ENCODE measurements at places on chromosomes 12 and 14.

DNA sequence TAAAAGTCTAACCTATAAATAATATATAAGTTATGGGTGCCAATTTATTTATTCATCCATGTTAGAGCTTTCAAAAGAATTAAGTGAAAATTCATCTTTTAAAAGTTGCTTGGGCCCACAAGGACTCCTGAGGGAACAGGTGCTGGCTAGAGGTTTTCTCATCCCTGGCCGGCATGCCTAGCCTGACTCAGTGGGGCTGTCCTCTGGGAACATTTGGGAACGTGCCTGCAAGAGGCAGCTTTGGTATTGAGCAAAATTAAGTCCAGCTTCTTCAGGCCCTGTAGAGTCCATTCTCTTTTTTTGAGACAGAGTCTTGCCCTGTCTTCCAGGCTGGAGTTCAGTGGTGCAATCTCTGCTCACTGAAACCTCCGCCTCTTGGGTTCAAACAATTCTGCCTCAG is 44.7 kb downstream of the SPTB start:
- DNase-seq: no peak

GRCh38 chr12:29283969-29284700 is 96.8 kb downstream of the ERGIC2 start:
- DNase-seq: no peak

DNA sequence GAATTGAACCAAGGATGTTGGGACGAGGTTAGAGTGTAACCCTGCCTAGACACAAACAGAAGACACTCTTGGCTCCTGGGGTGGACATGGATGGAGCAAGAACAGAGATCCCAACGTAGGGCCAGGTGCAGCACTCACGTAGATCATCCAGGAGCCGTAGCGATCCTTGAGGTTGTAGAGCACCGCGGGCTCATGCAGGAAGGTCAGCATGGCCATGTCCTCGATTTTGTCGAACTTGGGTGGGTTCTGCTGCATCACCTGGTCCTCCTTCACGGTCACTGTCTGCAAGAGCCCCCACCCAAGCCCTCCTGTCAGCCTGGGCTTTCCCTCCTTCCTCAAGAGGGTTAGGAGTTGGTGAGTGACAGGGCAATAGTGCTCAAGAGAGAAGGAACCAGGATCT is 2.5 kb downstream of the MYH7 start:
- DNase-seq: no peak

GRCh38 chr12:6471989-6472360 is 1.5 kb upstream of the VAMP1 start:
- no peak for DNase-seq

- peak; percentile 8 for DNase-seq
Observed at GRCh38 chr14:88013750-88014349, 8.9 kb downstream of the GPR65 start.

GRCh38 chr12:57479376-57480115 is at the start of gene ARHGAP9:
Gene ARHGAP9, minus strand, starts transcription at chr12:57479866. Its CDS starts 460 bp downstream, at chr12:57479406.
- DNase-seq: peak; percentile 64

- no peak for DNase-seq
Observed at GRCh38 chr12:58615047-58615446, 305.3 kb downstream of the LRIG3 start.

DNA sequence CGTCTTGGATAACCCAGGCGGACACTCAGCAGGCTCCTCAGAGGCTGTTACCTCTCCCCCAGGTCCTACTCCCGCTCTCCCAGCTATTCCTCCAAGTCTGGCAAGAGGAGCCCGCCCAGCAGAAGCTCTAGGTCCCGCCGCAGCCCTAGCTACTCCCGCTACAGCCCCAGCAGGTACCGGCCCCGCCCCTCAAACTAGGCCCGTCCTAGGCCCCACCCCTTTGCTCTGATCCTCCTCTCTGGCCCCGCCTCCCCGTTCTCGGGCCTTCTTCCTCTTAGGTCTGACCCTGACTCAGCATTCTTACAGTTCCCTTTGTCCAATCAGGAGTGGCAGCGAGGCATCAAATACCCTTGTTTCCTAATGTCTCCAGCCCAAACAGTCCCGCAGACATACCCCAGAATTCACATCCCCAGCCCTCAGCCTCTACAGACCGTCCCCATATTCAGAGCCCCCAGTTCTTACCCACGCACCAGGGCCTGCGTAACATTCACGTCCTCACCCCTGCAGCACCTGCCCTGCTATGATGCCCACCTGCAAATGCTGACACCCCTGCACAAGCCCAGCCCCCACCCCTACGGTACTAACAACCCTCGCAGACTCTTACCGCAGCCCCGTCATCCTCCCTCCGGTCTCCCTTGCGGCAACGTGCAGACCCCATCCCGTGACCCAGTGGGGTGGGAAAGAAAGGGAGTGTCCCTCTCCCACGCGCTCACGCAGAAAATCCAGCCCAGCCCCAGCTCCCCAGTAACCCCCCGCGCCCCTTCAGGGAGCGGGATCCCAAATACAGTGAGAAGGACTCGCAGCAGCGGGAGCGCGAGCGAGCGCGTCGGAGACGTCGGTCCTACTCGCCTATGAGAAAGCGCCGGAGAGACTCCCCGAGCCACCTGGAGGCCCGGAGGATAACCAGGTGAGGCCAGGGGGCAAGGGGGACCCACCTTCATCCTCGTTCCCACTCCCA is 25.0 kb upstream of the HSPB8 start:
- no peak for DNase-seq

DNA sequence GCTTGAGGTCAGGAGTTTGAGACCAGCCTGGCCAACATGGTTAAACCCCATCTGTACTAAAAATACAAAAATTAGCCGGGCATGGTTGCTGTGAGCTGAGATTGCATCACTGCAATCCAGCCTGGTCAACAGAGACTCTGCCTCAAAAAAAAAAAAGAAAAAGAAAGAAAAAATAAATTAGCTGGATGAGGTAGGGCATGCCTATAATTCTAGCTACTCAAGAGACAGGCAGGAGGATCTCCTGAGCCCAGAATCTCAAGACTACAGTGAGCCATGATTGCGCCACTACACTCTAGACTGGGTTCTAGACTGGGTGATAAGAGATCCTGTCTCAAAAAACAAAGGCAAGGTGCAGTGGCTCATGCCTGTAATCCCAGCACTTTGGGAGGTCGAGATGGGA is 16.9 kb downstream of the PPP4R3A start:
- no peak for DNase-seq

DNA sequence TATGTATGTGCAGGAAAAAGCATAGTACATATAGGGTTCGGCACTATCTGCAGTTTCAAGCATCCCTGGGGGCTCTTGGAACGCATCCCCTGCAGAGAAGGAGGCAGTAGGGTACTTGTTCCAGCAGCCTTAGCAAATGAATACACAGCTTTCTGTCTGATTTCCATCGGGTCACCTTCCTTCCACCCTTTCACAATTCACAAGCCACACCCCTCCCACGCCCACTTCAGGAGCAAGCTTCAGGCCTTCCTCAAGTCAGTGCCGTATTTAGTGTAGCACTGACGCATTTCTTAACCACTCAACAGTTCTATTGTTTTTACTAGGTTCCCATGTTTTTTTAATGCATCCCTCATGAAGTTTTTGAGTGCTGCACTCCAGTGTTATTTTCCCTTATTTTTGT is 64.2 kb downstream of the CLMN start:
- DNase-seq: no peak

DNA sequence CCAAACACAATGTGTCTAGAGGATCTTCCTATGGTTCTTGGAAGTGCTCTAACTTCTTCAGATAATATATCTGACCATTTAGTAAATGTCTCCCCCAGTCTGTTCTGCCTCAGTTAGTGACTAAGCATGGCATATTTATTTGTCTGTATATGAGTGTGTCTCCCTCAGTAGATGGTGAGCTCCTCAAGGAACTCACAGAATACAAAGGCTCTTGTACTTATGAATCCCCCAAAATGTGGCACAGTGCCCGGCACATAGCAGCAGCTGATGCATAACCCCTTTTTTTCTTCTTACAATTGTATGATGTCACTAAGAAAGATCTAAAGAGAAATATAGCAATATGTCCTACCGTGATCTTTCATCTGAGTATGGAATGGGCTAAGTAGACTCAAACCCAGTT is 264.7 kb upstream of the PRICKLE1 start:
- DNase-seq: no peak

GRCh38 chr14:78566859-78567172 is 396.6 kb downstream of the NRXN3 start:
- DNase-seq: no peak

GRCh38 chr14:68849416-68849815 is 56.5 kb upstream of the ZFP36L1 start:
- DNase-seq: no peak

DNA sequence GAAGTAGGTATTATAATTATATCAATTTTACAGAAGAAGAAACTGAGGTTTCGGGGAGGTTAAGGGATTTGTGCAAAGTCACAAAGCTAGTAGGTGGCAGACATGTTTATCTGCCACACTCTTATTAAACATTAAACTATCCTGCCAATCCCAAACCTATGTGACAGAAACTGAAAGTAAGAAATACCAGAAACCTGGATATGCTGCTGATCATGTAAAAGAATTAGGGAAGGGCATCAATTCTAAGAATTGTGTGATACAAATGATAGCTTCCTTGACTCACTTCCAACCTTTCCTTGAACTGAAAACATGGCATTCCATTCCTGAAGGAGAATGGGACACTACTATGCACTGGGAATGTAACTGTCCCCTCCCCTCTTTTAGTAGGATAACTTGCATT is 16.9 kb downstream of the TAOK3 start:
- DNase-seq: no peak

GRCh38 chr12:114866331-114866730 is 182.4 kb upstream of the TBX3 start:
- DNase-seq: no peak

DNA sequence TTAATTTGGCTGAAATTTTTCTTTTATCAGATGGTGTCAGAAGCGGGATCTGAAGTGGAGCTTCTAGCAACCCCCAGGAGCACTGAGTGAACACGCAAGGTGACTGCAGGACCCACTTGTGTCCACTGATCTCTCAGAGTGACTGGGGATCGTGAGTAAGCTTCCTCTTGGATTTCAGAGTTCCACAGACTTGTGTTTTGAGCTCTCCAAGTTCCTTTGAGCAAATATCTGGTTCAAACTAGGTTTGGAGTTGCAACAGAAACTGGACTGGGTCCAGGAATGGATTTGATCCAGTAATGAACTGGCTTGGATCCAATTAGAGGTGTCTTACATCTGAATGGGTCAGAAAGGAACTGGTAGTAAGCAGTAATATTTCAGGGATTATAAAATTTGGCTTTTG is 24.7 kb upstream of the B4GALNT1 start:
- DNase-seq: no peak

DNA sequence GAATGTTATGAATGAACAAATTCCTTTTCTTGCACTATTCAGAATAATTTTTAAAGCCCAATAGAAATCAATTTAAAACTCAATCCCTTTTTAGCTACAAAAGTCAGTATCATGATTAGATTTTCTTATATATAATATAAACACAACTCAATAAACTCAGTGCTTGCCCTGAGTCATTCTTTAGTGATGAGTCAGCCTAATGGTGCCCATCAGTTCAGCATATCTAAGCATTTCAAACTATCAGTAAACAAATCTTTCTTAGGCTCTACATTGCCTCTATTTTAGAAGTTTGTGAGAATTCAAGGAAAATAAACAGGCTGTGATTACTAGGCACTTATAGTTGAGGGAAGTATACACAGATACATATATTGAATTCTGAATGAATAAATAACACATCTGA is 179.6 kb downstream of the NELL2 start:
- no peak for DNase-seq

GRCh38 chr12:10624605-10625004 is 11.2 kb upstream of the MAGOHB start:
- DNase-seq: no peak

DNA sequence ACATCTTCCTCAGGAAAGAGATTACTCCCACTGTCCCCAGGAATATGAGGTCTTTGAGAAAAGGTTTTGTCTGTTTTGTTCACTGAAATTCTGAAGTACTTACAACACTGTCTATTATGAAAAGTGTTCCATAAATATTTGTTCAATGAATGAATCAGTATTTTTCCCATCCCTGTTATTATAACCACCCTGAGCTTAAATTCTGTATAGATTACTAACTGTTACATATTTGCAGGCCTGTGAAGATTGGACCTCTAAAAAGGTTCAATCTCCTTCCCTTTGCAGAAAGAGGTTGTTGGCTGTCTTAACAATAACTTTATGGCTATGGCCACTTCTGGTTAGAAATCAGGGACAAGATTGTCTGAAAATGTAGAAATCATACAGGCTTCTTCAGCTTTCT is 174.5 kb upstream of the NPAS3 start:
- DNase-seq: no peak

DNA sequence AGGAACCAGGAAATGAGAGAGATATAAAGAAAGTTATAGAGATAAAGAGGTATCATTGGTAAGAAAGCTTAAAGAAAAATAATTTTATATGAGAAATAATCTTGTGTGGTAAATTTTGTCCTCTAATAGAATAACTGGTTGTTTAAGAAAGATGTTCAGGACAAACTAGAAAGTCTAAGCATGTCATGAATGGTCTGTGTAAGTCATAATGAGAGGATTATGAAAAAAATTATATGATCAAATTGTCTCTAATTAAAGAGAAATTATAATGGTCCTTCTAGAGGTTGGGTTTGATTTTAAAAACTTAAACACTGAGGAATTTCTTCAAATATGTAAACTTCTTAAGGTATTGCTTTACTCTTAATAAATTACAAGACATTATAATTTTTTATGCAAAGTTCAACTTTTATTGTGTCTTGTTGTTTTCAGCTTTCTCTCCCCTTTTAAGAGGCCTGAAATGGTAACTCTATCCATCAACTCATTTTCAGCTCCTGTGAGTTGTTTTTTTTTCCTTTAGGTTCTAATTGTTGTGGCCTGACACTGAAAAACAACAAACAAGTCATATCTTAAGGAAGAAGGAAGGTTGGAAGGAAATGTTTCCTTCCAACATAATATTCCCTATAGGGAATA is 88.2 kb upstream of the CNOT2 start:
- DNase-seq: no peak

DNA sequence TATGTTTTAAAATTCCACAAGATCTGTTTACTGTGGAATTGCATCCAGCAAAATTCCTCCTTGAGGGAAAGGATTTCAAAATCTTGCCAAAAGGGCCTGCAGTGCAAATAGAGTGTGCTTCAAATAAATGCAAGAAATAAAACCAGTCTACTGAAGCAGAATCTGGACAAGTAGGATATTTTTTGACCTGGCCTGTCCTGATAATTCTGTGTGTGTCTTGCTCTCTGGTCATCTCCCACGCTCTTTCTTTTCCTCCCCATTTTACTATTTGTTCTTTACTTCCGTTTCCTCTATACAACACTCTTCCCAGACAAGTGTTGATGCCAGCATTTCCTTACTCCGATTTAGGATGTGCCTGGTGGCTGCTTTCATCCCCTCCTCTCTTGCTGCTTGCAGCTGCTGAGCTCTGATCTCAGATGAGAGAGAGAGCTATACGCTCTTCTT is 115.9 kb downstream of the GPR135 start:
- DNase-seq: no peak

GRCh38 chr14:72443256-72443655 is 450.6 kb downstream of the DPF3 start:
- no peak for DNase-seq

DNA sequence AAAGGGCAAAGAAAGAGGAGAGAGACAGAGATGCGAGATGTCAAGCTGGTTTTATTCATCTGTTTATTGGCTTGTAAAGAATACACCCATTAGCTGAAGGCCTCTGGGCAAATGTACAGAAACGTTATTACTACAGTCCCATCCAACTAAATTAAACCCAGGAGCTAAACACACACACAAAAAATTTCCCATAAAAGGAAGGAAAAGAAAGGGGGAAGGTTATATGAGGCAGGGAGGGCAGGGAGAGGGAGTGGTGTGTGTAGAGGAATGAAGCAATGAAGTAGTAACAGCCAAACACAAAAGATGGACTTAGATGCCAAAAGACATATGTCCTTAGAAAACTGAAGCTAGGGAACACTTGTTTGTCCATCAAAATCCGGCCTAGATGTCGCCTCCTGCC is 3.1 kb upstream of the MFAP5 start:
- no peak for DNase-seq

All from T-helper 22 cell (primary cell).